ENCODE measurements at places on chromosomes 13 and 19. TPM values are rescaled to one million over a fixed set of nuclear protein-coding genes. Genes with fewer than 3 reads are reported as not detected.

DNA sequence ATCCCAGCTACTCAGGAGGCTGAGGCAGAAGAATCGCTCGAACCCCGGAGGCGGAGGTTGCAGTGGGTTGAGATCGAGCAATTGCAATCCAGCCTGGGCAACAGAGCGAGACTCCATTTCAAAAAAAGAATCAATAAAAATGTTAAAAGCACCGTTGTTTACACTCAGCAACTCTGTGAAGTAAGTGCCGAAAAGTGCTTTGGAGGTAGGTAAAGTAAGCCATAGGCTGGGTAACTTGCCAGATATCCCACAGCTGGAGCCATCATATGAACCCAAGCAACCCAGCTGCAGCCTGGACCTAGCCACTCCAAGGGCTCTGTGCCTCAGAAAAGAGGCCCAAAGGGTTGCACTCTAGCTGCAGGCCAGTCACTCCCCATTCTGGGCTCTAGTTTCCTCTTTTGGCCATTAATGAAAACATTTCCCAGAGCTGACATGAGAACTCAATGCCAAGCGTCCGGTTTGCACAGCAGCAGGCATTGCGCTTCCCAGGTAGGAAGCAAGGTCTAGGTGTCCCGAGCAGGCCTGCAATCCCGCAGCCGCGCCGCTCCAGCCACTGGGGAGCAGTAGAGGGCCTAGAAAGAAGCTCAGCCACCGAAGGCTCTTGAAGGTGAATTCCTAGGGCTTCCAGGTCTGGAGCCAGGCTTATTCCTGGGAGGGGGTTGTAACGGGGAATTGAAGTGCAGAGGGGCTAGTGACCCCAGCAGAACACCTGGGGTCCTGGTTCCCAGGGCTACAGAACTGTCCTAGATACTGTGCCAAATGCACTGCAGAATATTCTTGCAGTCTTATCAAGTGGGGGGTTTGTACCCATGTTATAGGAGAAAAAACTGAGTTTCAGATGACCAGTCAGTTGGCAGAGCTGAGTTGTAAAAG, 4.1 kb upstream of the CD79A start:
- peak overlapping the region; percentile 81 for H3K27ac ChIP-seq
- DNase-seq: peak; percentile 55
- no peak overlapping the region for H3K4me3 ChIP-seq
- no peaks in the 10 kb centered on the region for H3K27me3 ChIP-seq
- peaks cover 80% of the 10 kb centered on the region for H3K4me1 ChIP-seq

DNA sequence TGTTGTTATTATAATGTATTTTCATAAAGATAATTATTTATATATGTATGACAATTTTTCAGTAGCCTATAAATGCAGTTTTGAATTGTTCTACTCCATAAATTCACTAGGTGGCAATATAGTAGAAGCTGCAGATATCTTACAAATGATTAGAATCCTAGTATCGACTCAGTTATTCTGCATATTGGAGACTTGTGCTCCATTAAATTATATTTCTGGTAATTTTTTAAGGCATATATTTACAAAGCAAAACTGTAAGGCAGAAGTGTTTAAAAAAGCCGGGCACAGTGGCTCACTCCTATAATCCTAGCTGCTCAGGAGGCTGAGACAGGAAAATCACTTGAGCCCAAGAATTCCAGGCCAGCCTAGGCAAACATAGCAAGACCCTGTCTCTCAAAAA, 58.7 kb downstream of the DPY19L3 start:
- H3K27me3 ChIP-seq: no peaks in the 10 kb centered on the region
- H3K27ac ChIP-seq: no peak overlapping the region
- H3K4me1 ChIP-seq: no peaks in the 10 kb centered on the region
- H3K4me3 ChIP-seq: no peak overlapping the region
- no peaks in the 10 kb centered on the region for H3K36me3 ChIP-seq
- no peak for DNase-seq

PSG2 gene
- not detected for total RNA-seq

DNA sequence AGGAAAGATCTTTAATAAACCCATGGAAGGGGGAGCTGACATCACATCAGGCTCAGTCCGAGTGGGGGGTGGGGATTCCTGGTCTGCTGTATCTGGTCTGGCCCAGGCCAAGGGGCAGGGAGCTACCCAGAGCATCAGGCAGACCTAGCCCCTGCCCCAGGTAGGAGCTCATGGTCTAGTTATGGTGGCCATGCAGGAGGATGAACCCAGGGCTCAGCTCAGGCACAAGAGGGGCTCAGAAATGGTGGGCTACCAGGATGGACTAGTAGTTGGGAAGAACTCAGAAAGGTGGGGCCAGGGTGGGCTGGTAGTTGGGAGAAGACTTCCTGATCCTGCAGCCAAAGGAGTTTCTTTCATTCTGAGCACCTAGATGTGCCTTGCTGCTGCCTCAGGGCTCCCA, 14.3 kb downstream of the VSTM2B start:
- H3K27ac ChIP-seq: no peak overlapping the region
- DNase-seq: no peak
- no peaks in the 10 kb centered on the region for H3K4me1 ChIP-seq
- no peaks in the 10 kb centered on the region for H3K36me3 ChIP-seq
- no peaks in the 10 kb centered on the region for H3K27me3 ChIP-seq

Measured in T-cell (primary cell).